Astrocyte (in vitro differentiated cells and primary cell): ENCODE measurements at places on chromosomes 16 and 17.

- H3K27ac ChIP-seq, result no peak overlapping the region
- no peak for DNase-seq
- no peaks in the 10 kb centered on the region for H3K36me3 ChIP-seq
- no peak overlapping the region for H3K4me3 ChIP-seq
Observed at GRCh38 chr16:57667048-57667525, 1.0 kb upstream of the ADGRG3 start.

DNA sequence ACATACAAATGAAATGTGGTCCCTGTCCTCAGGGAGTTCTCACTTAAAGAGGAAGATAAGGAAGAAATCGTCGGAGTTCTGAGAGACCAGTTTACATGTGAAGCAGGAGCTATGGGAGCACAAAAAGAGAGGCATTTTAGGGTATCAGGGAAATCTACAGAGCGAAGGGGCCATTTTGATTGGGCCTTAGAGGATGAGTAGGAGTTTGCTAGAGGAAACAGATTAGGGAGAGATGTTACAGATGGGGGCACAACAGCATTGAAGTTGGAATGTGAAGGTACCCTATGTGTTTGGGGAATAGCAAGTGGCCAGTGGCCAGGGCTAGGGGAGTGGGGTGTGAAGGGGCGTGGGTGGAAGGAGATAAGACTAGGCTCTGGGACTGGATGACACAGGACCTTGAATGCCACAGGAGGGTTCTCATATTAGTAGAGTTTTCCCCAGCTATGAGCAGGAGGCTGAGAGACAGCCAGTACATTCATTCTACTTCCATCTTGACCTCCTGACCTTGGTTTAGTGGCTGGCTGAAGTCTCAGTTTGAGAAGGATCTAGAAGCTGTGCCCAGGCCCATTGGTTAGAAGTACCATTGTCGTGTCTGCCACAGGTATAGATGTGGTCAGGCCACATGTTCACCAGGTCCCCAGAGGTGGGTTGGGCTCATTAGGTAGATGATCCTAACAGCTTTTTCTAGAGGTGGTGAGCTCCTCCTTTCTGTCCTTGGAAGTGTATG lies 34.8 kb downstream of the CPNE2 start:
- no peak overlapping the region for H3K4me3 ChIP-seq
- H3K27ac ChIP-seq, result no peak overlapping the region
- H3K27me3 ChIP-seq, result no peaks in the 10 kb centered on the region
- no peak for DNase-seq
- H3K36me3 ChIP-seq, result peaks cover 2% of the 10 kb centered on the region

DNA sequence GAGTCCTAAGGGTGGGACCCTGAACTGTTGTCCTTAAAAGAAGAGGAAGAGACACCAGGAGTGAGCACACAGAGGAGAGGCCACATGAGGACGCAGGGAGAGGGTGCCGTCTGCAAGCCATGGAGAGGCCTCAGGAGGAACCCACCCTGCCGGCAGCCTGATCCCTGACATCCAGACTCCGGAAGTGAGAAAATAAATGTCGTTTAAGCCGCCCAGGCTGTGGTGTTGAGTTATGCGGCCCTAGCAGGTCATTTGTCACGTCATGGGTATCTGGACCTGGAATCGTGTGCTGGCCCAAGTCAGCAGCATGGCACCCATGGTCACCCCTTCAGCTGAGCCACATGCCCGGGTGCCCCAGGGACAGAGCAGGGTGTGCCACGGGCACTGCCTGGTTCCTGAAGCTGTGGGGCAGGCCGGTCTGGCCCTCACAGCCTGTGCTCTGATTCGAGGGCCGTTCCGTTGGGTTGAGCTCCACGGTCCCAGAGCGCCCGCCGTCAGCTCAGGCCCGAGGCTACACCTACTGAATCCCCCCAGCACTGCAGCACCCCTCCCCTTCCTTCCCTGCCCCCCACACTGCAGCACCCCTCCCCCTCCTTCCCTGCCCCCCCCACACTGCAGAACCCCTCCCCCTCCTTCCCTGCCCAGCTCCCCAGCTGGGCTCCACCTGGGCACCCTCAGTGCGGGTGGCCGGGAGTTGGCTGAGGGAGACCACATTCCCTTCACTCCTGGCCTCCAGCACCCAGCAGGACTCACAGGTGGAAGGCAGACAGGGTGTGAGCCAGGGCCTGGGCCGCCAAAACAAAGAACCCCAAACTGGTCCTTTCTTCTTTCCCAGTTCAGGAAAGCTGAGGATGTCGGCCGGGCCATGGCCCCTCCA lies 2.7 kb upstream of the CCDC57 start:
- H3K27me3 ChIP-seq, result no peaks in the 10 kb centered on the region
- H3K4me1 ChIP-seq, result peaks cover 47% of the 10 kb centered on the region
- H3K4me3 ChIP-seq, result no peak overlapping the region
- no peak for DNase-seq

DNA sequence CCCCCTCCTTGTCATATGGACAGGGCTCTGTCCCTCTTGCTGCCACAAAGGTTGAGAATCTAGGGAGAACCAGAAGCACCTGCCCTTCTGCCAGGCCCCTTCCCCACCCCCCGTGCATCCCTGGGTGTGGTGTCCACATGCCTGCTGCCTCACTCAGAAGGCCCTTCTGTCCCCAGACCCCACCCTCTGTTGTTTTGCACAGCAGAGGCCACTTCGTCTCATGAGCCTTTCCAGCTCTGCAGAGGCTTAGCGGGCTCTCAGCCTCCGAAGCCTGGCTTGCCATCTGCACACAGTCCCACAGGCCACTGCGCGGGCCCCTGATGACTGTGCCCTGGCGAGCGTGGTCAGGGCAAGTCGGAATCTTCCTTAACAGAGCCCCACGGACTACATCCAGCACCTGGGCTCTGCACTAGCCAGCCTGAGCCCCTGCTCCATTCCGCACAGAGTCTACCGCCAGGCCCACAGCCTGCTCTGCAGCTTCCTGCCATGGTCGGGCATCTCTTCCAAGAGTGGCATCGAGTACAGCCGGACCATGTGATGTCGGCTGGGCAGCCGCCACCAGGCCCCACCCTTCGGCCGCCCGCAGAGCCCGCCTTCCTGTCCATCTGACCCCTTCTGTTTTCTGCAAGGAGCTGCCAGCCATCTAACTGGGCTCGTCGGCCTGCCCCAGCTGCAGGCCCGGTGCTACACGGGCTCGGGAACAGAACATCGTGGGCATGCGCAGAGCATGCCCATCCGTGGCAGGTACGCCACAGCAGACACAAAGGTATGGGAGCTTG lies 10.8 kb downstream of the C16orf90 start:
- H3K4me3 ChIP-seq, result no peak overlapping the region
- H3K27ac ChIP-seq, result no peak overlapping the region
- DNase-seq, result no peak
- H3K27me3 ChIP-seq, result no peaks in the 10 kb centered on the region

GRCh38 chr17:66542967-66543520 lies 240.6 kb downstream of the PRKCA start:
- peak overlapping the region; percentile 78 for H3K27ac ChIP-seq
- DNase-seq, result peak; percentile 85
- H3K36me3 ChIP-seq, result no peaks in the 10 kb centered on the region
- H3K4me1 ChIP-seq, result peaks cover 52% of the 10 kb centered on the region
- no peak overlapping the region for H3K4me3 ChIP-seq
- no peaks in the 10 kb centered on the region for H3K27me3 ChIP-seq

- DNase-seq, result no peak
- no peaks in the 10 kb centered on the region for H3K36me3 ChIP-seq
- H3K27ac ChIP-seq, result no peak overlapping the region
- no peaks in the 10 kb centered on the region for H3K4me1 ChIP-seq
Observed at GRCh38 chr17:65572186-65572580, 10.7 kb upstream of the AXIN2 start.

DNA sequence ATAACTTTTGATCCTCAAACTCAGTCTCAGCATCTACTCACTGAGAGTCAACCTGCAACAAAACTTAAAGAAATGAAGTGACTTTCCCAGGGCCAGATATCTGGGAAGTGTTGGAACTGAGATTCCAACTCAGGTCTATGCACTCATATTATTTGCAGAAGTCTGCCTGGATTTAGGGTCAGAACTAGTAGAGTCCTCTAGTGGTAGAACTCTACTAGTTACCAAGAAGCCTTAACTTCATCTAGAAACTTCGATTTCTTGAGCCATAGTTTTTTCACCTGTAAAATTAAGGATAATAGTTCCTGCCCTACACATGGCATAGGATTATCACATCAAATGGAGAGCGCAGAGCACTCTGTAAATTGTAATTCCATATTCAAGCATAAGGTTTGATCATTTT lies 23.4 kb upstream of the KRT24 start:
- H3K27ac ChIP-seq, result no peak overlapping the region
- no peaks in the 10 kb centered on the region for H3K4me1 ChIP-seq
- peaks cover 3% of the 10 kb centered on the region for H3K27me3 ChIP-seq
- no peak for DNase-seq
- no peaks in the 10 kb centered on the region for H3K36me3 ChIP-seq

DNA sequence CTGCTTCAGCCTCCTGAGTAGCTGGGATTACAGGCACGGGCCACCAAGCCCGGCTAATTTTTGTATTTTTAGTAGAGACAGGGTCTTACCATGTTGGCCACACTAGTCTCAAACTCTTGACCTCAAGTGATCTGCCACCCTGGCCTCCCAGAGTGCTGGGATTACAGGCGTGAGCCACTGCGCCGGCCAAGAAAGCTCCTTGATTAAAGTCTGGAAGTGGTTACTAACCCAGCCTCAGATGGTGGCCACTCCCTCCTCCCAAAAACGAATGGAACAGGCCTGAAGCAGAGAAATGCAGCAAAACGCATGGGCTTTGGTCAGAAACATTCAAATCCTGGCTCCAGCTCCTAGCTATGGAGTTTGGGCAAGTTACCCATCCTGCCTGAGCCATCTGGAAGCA lies 11.3 kb downstream of the FKBP10 start:
- no peaks in the 10 kb centered on the region for H3K4me1 ChIP-seq
- H3K27me3 ChIP-seq, result no peaks in the 10 kb centered on the region
- H3K36me3 ChIP-seq, result peaks cover 15% of the 10 kb centered on the region
- DNase-seq, result no peak

DNA sequence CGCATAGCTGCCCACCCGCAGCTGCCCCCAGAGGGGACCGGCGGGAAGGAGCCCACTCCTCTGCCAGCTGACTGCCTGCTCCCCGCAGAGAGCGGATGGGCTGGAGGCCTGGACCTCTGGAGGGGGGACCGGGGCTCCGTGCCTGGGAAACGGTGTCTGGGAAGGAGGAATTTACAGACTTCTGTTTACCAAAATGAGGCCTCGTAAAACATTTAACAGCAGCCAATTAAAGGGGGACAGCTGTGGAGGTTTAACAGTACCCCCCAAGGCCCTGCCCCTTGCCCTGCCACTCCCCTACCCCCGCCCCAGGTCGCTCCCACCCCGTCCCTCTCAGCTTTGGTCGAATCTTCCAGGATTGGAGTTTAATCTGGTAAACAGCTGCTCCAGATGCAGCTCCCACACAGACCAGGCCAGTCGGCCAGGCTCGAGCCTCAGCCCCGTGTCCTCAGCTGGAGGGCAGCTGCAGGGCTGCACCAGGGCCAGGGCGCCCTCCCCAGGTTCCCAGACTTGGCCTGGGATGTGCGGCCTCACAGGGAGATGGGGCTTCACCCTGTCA lies 41.1 kb downstream of the BAHCC1 start:
- H3K27ac ChIP-seq, result no peak overlapping the region
- DNase-seq, result no peak
- H3K27me3 ChIP-seq, result no peaks in the 10 kb centered on the region
- no peak overlapping the region for H3K4me3 ChIP-seq

DNA sequence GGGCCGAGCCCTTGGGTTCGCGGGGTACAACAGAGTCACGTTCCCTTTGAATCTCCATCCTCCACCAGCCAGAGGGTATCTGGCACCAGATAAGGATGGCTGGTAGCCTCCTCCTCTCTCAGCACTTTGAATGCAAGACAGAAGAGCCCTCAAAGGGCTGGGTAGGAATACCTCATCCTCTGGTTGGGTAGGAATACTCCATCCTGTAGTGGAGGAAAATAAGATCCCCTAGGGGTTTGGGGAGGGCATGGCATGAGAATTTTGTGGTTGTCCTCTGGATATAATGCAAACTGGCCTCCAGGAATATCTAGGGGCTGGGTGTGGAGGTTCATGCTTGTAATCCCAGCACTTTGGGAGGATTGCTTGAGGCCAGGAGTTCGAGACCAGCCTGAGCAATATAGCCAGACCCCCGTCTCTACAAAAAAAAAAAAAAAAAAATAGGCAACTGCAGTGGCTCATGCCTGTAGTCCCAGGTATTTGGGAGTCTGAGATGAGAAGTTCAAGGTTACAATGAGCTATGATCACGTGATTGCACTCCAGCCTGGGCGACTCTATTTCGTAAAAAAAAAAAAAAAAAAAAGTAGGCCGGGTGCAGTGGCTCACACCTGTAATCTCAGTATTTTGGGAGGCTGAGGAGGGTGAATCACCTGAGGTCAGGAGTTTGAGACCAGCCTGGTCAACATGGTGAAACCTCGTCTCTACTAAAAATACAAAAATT lies 2.7 kb downstream of the IGFBP4 start:
- peaks cover 21% of the 10 kb centered on the region for H3K4me1 ChIP-seq
- H3K27ac ChIP-seq, result peak overlapping the region; percentile 48
- H3K27me3 ChIP-seq, result no peaks in the 10 kb centered on the region
- H3K4me3 ChIP-seq, result peak overlapping the region; percentile 82
- no peaks in the 10 kb centered on the region for H3K36me3 ChIP-seq

GRCh38 chr17:70251706-70252105 lies 82.4 kb downstream of the KCNJ2 start:
- H3K36me3 ChIP-seq, result no peaks in the 10 kb centered on the region
- no peaks in the 10 kb centered on the region for H3K27me3 ChIP-seq
- H3K4me1 ChIP-seq, result peaks cover 3% of the 10 kb centered on the region
- no peak overlapping the region for H3K27ac ChIP-seq

GRCh38 chr16:57938936-57939871 lies 31.7 kb downstream of the CNGB1 start:
- DNase-seq, result peak; percentile 71
- no peak overlapping the region for H3K4me3 ChIP-seq
- no peak overlapping the region for H3K27ac ChIP-seq
- no peaks in the 10 kb centered on the region for H3K36me3 ChIP-seq

- no peak overlapping the region for H3K27ac ChIP-seq
- H3K27me3 ChIP-seq, result no peaks in the 10 kb centered on the region
- peaks cover 10% of the 10 kb centered on the region for H3K36me3 ChIP-seq
- H3K4me3 ChIP-seq, result no peak overlapping the region
Observed at GRCh38 chr16:84584678-84585077, 33.2 kb downstream of the COTL1 start.

GRCh38 chr16:30621765-30622164 lies 11.6 kb upstream of the ZNF689 start:
- H3K27ac ChIP-seq, result no peak overlapping the region
- H3K36me3 ChIP-seq, result no peaks in the 10 kb centered on the region
- peak; percentile 48 for DNase-seq
- H3K4me1 ChIP-seq, result no peaks in the 10 kb centered on the region
- no peak overlapping the region for H3K4me3 ChIP-seq

DNA sequence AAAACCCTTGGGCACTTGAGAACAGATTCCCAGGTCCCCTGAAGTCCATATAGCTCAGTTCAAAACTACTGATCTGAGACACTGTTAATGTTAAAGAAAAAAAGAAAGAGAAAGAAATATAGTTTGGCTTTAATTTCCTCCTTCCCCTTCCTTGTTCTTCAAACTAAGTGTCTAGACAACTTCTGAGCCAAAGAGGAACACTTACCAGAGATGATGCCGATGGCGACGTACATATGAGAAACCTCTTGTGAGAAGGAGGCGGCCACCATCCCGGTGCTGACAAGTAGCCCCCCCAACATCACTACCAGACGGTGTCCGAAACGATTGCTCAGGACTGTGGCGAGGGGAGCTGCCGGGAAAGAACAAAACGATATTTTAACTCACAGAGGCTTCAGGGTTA lies 17.2 kb downstream of the SLC16A6 start:
- no peak overlapping the region for H3K4me3 ChIP-seq
- no peak for DNase-seq
- H3K27me3 ChIP-seq, result no peaks in the 10 kb centered on the region

GRCh38 chr16:73000907-73001521 lies 46.9 kb downstream of the ZFHX3 start:
- no peak overlapping the region for H3K4me3 ChIP-seq
- no peak for DNase-seq
- no peak overlapping the region for H3K27ac ChIP-seq
